H7 (cell line): ENCODE measurements at places on chromosomes 11 and 22.
A peak's percentile ranks its signal among the peaks of the same experiment; 100 is the strongest.

DNA sequence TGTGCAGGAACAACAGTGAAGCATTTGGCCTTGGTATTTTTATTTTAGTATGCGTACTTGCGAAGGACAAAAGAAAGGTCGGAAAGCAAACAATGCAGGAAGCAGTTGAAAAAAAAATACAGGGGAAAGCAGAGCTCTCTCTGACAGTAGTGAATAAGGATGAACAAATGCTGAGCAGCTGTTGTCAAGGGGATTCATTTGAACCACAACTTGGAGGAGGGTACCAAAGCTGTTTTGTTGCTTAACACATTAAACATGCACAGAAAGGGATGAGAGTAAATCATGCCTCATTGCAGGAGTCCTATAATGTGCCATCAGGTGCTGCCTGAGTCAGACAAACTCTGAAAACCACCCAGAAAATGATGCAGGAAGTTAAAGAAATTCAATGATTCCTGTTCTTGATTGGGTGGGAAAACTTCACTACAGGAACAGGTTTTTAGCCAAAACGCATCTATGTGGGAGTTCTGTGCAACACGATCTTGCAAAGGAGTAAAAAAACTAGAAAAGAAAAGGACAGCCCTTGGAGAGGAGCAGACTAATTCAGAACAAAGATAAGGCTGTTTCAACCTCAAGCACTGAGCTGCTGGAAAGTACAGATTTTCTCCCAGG is 2113.5 kb downstream of the LRRC4C start:
- no peak for DNase-seq

DNA sequence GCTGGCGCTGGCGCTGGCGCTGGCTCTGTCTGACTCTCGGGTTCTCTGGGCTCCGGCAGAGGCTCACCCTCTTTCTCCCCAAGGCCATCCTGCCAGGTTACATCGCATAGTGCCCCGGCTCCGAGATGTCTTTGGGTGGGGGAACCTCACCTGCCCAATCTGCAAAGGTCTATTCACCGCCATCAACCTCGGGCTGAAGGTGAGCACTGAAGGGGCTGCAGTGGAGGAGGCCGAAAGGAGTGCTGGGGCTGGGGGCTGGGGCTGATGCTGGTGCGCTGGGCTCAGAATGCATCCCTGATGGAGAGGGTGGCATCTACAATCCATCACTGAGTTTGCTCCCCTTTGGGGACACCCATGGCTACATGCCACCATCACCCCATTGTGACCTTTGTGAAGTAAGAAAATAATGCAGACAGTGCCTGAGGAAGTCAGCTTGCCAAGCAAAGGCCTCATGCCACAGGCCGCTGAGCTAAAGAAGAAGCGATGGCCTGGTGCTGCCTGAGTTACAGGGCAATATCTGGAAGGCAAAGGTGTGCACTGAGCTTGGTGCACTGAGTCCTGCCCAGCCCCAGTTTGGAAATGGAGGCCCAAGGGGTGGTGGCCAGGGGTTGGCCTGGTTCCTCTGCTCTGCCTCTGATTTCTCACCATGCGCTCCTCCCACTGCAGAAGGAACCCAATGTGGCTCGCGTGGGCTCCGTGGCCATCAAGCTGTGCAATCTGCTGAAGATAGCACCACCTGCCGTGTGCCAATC is 620 bp downstream of the SMPD1 start:
- DNase-seq: no peak

DNA sequence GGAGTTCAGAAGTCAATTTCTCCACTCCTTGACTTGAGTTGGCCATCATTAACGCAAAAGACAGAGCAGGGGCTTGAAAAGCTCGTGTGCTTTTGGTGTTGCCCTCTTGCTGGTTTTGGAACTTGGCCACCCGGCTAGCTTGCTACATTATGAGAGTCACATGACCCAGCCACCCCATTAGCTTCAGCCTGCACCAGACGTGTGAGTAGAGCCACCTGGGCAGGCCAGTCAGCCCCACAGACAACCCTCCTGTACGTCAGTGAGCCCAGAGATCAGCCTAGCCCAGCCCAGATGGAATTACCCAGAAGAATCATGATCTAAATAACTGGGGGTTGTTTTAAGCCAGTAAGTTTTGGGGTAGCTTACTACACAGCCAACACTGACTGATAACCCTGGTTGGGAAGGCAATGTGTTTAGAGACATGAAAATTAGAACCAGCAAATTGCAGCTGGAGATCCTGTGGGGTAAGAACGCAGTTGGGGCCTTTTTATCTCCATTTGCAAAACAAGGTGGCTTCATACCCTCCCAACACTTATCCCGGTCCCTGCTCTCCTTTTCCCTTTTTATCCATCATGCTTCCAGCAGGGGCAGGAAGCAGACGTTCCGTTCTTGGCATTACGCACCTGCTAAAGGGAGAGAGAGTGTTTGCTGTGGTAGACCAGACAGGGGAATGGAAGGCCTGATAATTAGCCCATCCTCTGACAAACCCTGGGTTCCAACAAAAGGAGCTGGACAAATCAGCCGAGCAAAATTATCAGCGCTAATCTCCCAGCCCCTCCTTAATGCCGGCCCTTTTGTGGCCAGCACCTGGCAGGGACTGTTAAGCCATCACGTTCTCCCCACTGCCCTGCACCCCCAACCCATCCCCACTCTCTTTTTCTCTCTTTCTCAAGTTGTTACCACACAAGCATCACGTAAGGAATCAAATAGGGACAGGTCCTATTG is 548.7 kb upstream of the CADM1 start:
- DNase-seq: peak; percentile 50

GRCh38 chr11:96187822-96188221 is 155.2 kb downstream of the MAML2 start:
- DNase-seq: no peak

DNA sequence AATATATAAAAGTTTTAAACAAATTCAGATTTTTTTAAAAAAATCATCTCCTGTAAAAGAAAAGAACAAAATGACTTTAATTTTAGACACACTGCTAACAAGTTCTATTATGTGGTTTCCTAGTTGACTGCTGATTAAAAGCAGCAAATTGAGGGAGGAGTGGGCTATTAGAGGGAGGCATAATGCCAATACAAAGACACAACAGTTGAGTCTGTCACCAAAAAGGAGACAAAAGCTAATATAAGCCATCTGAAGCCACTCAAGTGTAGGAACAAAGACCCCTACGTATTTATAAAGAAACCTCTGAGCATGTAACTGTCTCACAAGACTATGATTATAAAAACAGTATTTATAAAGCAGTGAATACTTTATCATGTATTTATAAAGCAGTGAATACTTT is 28.6 kb downstream of the TMEM123 start:
- DNase-seq: no peak

GRCh38 chr11:1560002-1560648 is 11.9 kb downstream of the DUSP8 start:
- DNase-seq: peak; percentile 63

GRCh38 chr11:47516155-47516554 is 36.8 kb downstream of the CELF1 start:
- no peak for DNase-seq

DNA sequence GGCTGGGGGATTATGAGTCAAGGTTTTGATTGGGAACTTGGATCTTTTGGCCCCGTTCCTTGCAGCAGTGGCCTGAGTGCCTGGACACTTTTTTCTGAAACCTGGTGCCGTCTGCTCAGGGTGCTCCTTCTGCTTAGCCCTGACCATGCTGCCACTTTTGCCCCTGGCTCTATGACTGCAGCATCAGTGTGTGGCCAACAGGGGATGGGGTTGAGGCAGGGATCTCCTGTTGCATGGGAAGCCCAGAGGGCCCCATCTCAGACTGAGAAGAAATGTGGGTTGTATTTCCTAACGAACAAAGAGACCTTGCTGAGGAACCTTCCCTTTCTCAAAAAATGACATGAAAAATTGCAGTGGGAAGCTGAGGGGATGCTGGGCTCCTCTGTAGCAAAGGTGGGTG is 18.7 kb downstream of the POU2F3 start:
- DNase-seq: no peak

GRCh38 chr22:41561335-41561734 is 525 bp downstream of the CSDC2 start:
- DNase-seq: peak; percentile 79

GRCh38 chr11:93059117-93059957 is 89.9 kb downstream of the MTNR1B start:
- DNase-seq: no peak

- DNase-seq: no peak
Measured at GRCh38 chr11:122659676-122660554, 4.4 kb downstream of the UBASH3B start.

DNA sequence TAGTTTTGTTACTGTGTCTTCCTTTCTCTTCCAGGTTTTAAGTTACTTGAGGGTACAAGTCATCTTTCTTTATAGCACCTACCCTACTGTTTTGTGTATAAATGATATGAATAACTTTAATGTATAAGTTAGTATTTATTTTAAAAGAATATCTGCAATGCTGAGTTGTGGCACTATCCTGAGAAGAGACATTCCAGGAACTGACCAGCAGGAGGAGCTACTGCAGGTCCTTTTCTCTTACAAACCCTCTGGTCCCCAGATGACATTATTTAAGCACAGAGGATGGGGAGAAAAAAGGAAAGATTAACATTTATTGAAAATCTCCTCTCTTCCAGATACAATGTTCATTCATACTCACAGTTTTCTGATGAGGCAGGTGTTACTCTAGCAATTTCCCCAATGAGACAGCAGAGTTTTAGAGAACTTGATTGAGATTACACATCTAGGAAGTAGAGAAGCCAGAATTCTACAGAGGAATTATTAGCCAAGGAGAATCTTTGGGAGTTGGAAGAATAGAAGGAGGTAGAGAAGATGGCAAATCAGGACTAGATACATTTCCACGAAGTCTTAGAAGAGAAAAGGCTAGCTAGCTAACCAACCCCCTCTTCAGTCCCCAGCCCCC is 541.2 kb upstream of the API5 start:
- DNase-seq: peak; percentile 29

- no peak for DNase-seq
Measured at GRCh38 chr11:65695459-65696241, 16.4 kb upstream of the KAT5 start.

DNA sequence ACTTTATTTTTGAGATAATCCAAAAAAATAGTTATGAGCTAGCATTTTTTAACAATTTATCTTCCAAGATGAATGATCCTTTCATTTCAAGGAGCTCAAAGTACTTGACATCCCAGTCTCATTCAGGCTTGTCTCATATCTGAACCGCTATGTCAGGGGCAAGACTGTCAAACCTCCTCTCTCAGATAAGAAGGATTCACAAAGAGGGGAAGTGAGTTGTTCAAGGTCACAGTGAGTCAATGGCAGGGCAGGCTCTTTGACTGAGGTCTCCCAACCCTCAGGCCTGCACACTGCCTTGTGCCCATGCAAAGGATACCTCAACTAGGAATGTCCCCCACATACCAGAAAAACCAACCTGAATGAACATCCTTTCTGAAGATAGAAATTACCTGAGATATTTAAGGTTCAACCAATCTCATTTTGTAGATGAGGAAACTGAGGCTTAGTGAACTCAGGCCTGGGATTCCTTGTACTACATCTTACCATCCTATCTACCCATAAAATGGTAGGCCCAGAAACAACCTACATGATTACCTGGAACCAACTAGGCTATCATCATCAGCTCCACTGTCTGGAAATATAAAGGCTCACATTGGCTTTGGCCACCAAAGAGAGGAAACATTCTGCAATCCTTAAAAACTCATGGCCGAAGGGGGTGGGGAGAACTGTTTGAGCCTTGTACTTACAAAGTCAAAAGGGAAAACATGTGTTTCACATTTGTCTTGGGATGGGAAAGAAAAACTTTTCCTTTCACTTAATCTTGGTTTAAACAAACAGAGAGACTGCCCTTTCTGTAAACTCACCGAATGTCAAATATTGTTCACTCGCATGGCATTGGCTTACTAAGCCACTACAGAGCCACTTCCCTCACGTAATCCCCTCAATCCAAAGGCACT is 51.1 kb downstream of the LIF start:
- DNase-seq: no peak

GRCh38 chr11:117180661-117181585 is 2.4 kb downstream of the SIDT2 start:
- peak; percentile 92 for DNase-seq

DNA sequence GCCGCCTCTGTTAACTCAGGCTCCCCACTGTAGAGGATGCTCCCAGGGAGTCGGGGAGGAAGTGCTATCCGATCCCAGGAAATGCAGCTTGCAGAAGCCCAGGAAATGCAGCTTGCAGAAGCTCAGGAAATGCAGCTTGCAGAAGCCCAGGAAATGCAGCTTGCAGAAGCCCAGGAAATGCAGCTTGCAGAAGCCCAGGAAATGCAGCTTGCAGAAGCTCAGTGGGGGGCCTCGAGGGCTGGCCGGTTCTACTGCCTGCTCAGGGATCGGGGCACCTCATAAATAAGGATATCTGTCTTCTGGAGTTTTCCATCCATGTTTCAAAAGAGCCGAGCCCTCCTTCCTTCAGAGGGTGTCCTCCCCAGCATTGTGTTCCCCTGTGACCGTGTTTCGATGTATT is 25.1 kb upstream of the SMIM38 start:
- DNase-seq: peak; percentile 40

GRCh38 chr11:102268083-102268984 is 49.0 kb upstream of the BIRC3 start:
- peak; percentile 98 for DNase-seq

DNA sequence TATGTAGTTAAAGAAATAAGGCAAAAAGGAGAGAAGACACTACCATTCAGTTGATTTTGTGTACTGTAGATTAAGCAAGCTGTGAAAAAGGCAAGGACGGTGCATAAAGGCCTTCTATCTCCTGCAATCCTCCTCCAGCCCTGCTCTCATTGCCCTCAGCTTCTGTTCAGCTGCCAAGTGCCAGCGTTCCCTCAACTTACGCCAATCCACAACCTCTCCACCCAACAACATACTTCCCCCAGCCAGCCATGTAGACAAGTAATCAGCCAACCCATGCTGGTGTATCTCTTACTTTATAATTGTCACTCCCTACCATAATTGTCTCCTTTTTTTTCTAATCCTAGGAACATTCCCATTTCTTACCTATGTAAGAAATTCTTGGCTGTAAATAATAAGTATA is 30.1 kb upstream of the ANO5 start:
- DNase-seq: no peak

GRCh38 chr22:43636086-43636485 is 176.0 kb downstream of the EFCAB6 start:
- peak; percentile 21 for DNase-seq

GRCh38 chr11:70824605-70825245 is 426.4 kb downstream of the CTTN start:
- peak; percentile 80 for DNase-seq

GRCh38 chr11:131474947-131475346 is 104.5 kb downstream of the NTM start:
- DNase-seq: no peak

GRCh38 chr11:44344921-44345320 is 35.0 kb upstream of the ALX4 start:
- DNase-seq: no peak

DNA sequence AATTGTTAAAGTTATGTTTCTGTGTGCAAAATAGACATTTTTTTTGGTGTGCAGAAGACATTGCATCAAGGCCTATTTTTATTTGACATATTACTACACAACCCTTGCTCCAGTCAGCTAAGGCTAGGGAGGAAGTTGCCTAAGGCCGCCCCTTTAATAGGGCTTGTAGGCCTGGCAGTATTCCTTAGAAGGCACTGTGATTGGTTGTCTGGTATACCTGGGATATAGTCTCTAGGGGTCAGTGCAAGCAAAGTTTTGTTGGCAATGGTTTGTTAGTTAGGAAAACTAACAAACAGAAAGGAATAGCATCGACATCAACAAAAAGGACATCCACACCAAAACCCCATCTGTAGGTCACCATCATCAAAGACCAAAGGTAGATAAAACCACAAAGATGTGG is 16.9 kb downstream of the CCDC15 start:
- peak; percentile 58 for DNase-seq
